Stimulated activated CD8-positive, alpha-beta memory T cell treated with anti-CD3 and anti-CD28 coated beads, Interleukin-7, amount 100 ng/mL, for 4 hours (primary cell): ENCODE measurements at places on chromosomes 7 and 10.

DNA sequence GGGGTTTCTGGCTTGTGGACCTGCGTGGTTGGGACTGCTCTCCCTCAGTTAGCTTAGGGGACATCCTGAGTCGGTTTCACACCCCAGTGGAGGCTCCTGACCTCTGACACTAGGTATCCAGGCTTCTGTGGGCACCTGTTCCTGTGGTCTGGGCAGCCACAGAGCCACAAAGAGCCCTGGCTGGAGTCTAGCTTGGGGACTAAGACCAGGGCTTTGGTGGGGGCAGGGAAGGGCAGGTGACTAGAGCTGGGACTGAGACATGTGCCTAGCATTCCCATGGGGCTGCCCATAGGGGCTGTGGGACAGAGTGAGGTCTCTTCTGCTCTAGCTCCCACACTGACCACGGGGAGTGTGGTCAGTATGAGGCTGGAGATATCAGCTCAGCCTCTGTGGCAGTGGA is 4.0 kb upstream of the TMEM270 start:
- DNase-seq, result no peak

DNA sequence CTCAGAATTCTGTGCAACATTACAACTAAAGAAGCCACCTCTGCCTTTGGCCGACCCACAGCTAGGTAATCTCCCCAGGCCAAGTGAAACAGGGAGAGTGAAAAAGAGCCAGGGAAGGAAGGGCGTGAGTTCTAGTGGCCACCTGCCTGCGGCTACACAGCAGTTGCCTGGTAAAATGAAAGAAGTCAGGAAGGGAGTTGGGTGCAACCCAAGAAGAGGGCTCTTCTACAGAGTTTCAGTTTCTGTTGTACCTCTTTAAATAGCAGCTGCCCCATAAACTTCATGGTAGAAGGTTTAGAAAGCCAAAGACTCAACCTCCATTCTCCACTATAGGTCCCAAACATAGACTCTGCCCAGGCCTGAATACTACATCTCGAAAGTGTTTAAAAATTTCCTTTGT is 76.2 kb upstream of the TMEM168 start:
- DNase-seq, result no peak

DNA sequence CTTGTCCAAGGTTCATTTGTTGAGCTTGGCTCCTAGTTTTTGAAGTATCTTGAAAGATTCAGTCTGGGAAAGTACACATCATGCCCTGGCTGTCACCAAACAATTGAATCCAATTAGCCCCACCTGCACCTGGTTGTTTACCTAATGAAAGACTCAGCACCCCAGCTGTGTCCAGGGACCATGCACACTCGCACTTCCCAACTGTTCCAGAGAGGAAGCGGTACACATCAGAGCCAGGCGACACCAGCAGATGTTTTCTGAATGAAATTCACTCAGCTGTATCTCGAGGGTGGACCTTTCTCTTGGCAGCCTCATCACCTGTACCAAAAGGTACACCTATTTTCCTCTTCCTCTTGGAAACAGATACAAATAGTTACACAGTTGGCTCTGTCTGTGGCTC is 216.4 kb upstream of the LRGUK start:
- no peak for DNase-seq

DNA sequence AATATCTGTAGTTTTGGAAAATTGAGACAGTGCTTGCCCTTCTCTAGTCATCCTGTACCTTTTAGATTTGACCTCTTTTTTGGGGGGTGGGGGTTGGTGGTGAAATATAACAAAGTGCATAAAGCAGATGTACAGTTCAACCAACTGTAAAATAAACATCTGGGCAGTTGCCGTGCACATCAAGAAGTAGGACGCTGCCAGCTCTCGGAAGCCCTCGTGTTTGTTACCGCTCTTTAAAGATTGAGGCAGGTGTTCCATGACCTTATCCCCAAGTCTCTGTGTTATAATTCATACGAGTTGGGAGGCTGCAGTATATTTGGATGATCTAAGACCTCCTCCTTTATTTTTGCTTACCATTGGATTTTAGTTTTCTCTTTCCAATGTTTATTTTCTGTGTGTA is 55.1 kb downstream of the SDK1 start:
- DNase-seq, result no peak

DNA sequence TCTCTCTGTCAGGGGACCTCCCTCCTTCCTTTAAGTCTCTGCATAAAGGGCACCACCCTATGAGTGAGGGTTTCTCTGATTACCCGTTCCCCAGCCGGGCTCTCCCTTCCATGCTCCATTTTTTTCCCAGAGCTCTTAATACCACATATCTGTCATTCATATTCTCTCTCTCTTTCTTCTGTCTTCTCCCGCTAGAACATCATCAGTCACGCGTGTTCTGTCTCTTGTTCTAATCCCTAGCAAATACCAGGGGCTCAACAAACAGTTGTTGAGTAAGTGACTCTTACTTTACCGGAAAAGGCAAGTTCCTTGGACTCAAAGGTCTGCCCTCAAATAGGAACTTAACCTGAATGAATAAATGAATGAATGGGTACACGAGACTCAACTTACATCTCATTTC is 68.5 kb downstream of the RSU1 start:
- no peak for DNase-seq

- DNase-seq, result no peak
Observed at GRCh38 chr10:60575105-60575504, 185.4 kb upstream of the ANK3 start.

DNA sequence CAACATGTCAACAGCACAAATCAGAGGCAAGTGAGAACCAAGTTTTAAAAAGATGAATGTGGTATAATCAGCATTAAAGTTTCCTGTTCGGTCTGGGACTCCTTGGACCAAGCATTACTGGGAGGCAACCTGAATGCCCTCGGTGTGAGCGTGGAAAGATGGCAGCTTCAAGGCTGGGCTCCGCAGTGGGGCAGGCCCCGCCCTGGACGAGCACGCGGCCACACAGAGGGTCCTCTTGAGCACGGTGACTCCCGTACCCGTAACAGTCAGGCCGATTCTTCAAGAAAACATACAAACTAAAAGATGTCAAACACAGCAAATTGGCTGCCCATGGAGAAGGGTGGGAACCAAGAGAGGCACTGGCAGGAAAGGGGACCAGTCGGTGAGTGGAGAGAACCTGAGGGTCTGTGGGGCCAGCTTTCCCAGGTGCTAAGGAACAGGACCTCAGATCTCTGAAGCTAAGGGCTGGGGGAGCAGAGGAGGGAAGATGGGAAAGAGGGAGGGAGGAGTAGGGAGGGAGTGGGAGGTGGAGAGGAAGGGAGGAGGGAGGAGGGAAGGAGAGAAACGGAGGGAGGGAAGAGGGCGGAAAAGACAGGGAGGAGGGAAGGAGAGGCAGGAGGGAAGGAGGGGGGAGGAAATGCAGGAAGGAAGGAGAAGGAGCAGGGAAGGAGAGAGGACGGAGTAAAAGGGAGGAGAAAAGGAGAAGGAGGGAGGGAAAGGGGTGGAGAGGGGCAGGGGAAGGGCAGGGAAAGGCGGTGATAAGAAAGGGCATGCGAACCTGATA is 71.2 kb upstream of the FAM20C start:
- no peak for DNase-seq

DNA sequence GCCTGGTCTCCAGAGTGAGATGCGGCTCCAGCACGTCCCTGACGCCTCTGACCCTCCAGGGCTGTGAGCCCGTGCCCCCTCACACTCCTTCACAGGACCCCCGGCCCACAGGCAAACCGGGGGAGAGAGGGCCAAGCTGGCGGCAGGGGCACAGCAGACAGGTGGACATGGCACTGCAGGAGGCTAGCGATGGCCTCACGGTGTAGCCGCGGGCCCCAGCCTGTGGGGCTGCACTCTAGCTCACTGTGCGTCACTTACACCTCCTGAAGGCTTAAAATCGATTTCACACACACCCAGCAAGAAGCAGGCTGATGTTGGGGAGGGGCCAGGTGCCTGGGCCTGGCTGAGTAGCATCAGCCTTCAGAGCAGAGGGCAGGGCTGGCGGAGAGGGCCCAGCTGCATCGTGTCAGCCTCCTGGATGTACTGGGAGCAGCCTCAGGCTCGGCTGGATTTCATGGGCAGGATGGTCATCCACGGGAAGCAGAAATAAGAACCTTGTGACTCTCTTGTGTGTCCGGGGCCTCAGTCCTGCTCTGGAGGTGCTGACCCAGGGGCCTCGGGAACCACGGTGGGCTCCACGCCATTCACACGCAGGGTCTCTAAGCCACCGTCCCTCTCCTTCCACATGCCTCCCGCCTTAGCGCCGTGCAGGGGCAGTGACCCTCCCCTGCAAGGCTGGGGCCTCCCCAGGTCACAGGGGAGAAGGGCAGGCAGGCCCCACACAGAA is 19.4 kb upstream of the KNDC1 start:
- DNase-seq, result no peak

- DNase-seq, result no peak
Observed at GRCh38 chr10:58576751-58577436, 64.2 kb downstream of the BICC1 start.

DNA sequence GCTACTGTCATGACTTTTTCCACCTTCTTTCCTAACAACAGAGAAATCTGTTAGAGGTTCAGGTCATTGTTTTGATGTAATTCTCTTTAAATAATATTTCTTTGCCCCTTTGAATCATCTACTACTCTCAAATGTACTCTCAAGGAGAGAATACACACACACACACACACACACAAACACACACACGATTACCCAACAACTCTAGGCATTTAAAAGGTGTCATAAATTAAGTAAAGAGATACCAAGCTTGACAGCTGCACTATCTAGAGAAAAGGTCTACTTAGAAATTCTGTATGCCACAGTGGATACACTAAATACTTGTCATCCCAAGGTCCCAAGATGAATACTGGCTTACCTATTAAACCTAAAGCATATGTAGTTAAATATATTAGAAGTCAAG is 4.8 kb downstream of the PANK1 start:
- no peak for DNase-seq

DNA sequence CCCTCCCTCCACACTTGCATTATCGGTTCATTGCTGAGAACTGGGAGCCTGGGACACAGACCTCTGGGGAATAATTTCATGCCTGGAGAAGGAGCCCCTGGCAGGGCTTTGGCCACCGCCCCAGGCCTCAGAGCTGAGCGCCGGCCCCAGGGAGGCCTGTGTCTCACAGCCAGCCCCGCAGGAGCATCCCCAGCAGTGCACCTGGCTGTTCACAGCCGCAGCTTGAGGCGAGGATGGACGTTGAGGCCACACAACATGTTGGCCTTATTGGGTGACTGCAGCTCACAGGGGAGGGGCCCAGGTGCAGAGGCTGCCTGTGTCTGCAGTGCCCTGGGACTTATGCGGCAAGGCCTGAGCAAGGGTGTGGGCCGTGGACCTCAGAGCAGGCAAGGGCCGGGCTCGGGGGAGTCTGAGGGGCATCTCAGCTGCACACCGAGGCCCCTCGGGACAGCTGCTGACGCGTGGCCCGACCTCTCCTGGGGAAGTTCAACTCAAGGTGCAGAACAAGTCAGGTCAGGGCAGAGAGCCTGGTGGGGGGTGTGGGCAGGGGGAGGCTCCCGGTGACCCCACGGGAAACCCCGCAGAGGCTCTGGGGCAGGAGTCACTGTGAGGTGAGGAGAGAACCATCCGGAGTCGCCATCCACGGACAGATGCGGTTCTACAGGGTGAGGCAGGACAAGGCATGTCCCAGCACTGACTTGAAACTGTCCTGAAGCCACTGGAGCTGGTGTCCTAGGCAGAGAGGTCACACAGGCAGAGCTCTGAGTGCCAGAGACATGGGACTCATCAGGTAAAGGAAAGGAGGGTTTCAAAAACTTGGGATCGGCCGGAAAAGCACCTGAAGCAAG is 13.1 kb upstream of the UBE3C start:
- no peak for DNase-seq

DNA sequence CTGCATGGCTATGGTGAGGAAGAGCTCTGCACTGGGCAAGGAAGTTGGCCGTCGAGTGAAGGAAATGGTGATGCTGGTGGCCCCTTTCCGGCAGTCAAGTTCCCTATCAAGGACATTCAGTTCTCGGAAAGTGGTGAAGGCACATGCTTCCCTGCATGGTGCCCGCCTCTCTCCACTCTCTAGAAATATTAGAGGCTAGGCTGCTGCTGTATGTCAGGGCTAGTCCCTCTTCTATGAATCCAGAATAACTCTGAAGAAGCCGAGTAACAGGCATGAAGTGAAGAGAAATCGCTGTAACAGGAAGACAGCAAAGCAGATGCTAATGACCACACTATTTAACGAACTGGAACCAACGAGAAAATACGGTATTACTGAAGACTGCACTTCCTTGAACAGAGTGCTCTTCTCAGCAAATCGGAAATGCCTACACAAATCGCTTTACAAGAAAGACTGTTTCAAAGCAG is 5.4 kb downstream of the IDI1 start:
- DNase-seq, result no peak

DNA sequence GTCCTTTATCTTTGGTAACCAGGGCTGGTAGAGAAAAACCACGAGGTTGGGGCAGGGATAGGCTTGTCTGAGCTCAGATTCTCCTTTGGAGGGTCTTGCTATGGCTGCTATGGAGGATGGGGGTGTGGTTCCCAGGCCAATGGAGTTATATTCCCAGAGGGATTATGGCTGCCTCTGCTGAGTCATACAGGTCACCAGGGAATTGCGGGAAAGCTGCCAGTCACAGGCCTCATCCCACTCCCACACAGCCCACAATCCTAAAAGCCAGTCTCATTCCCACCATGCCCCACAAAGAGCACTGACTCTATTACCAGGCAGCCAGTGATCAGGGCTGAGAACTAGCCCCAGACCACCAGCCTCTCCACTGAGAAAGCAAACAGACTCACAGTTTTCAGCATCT is 316.6 kb upstream of the TMEM229A start:
- DNase-seq, result no peak

GRCh38 chr7:122303531-122304318 is 825 bp downstream of the FEZF1 start:
- DNase-seq, result no peak

DNA sequence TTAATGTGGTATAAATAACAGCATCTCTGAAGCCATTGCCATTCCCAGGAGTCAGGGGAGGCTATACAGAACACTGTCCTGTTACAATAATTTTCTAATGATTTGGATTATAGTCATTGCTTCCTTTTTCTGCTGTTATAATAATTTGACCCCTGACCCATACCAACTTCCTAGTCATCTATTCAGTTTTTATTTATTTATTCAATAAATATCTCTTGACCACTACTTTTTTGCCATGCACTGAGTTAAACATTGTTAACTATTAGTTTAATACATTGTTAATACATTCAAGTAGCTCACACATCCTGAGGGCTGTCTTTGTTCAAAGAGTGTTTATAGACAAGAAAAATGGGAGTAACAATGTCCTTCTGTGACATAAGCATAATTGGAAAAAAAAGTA is 235.5 kb upstream of the MEOX2 start:
- DNase-seq, result no peak
